ENCODE measurements at places on chromosomes 3 and 15.

- no peak for DNase-seq
Observed at GRCh38 chr3:87186608-87187159, 40.4 kb upstream of the CHMP2B start.

DNA sequence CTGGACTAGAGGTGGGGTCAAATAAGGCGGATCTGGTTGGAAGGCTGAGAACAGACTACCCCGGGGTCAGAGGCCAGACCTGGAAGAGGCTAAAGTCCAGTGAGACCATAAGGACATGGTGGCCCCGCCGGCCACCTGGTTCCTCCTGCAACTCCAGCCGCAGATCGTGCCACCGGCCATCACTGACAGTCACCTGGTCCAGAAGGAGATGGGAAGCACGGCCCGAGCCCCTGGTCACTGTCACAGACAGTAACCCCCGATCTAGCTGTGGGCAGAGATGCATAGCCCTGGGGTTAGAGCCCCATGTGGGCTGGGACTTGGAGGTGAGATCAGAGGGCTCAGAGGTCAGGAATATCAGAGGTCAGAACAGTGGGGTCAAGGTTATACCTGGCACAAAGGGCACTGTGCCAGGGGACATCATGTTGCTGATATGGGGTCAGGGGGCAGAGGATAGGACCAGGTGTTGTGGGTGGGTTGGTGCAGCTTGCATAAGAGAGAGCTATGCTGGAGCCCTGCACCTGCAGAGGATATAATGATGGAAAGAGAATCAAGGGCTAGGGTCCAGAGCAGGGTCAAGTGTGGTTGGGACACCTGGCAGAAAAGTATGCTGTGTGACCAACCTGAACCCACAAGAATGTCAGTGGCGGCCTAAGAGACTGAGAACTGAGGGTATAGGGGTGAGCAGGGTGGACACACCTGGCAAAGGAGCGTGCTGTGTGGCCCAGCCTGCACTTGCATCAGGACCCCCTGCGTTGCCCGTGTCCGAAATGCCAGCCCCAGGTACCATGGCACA, 9.6 kb downstream of the CELSR3 start:
- DNase-seq: no peak

- no peak for DNase-seq
Observed at GRCh38 chr15:99440551-99441443, 125.0 kb upstream of the MEF2A start.

- no peak for DNase-seq
Observed at GRCh38 chr3:81758275-81758674, 3.2 kb downstream of the GBE1 start.

- no peak for DNase-seq
Observed at GRCh38 chr3:124395162-124395561, 335.1 kb upstream of the UMPS start.

Measured in transverse colon (tissue), 4 donors.